HAP-1 (cell line): ENCODE measurements at places on chromosomes 5 and 9.
A peak's percentile ranks its signal among the peaks of the same experiment; 100 is the strongest.

DNA sequence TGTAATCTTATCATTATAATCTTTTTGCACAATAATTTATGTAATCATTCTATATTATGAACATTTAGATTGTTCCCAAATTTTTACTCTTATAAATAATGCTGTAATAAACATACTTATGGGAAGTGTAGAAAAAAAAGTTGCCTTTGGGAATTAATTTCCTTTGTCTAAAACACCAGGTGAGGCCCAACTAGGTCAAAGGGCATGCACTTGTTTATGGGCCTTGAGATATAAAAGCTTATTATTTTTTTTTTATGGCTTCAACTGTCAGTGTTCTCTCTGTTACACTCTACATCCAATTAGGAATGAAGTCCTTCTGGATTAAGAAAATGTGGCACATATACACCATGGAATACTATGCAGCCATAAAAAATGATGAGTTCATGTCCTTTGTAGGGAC lies 6.5 kb upstream of the PRLR start:
- no peak for DNase-seq

DNA sequence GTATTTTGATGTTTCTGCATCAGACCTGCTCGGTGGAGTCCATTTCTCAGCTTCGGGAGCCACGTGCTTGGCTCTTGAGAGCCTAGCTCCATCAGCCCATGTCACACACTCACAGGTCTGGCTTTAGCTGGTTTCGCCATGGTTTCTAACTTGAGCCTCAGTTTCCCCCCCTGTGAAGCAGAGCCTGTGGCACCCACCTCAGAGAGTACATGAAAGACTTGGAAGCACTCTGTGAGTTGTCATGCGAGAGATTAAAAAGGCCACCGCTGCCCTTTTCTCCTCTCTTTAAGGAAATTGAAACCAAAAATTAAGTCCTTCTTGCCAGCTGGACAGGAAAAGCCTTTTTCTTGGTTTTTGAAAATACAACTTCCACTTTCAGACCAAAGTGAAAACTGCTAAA lies 8.8 kb downstream of the TENT4A start:
- DNase-seq, result no peak

DNA sequence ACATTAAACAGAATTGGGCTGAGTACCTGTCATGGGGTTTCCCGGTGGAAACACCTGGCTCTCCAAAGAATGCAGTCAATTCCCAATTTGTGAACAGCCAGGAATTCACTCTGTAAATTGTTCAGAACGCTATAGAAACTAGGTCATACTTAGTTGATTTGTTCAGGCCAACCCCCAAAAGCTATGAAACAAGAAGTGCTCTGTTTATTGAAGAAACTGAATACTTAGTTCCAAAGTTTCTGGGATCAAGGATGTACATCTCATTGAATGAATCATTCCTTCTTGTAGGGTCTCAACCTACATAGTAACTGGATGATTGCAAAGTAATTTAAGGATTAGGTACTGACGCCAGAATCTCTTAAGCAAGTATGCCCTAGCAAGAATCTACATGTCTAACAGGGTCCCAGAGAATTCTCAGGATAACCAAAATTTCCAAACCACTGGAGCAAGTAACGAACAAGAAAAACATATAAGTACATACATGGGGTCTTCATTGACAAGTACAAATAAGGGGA lies 659 bp upstream of the TUSC1 start:
- DNase-seq, result peak; percentile 40

DNA sequence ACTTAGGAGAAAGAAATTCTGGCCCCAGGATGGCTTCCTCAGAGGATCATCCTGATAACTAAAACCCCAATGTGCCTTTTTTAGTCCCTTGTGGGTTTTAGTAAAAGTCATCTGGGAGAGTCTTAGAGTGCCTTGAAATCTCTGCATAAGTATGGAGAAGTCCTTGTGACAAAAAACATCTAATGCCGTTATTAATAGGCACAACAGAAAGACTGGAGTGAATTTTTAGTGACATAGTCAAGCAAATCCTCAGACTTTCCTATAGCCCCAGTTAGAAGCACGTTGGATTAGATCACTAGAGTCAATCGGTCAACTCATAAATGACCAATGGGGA lies 108.2 kb upstream of the MPDZ start:
- DNase-seq, result no peak

- no peak for DNase-seq
Observed at GRCh38 chr5:59777028-59777427, 116.5 kb downstream of the PDE4D start.

DNA sequence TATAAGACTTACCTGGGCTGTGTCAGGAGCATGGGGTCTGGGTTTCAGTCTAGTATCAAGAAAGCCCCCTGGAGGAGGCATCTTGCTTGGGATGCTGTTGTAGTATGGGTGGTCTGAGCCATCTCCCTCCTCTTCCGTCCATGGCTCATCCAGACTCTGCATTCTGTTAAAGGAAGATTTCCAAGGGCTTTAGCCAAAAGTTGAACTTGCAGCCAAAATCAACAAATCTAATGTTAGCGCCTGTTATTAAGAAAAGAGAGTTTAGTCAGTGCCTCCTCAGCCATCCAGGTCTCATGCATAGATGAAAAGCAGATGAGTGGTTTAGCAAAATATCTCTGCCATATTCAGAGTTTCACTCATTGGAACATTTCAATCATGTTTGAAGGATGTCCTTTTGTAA lies 55.6 kb downstream of the S1PR3 start:
- DNase-seq, result no peak
